Peyer's patch (tissue), 4 donors: ENCODE measurements at places on chromosomes 1 and 21. TPM values are rescaled to one million over a fixed set of nuclear protein-coding genes. Genes with fewer than 3 reads are reported as not detected.

- H3K4me3 ChIP-seq = peak overlapping the region; percentile 77
- no peaks in the 10 kb centered on the region for H3K4me1 ChIP-seq
- no peaks in the 10 kb centered on the region for H3K36me3 ChIP-seq
Observed at GRCh38 chr21:33541105-33541711, 709 bp downstream of the GART start.

- H3K4me3 ChIP-seq = no peak overlapping the region
- no peak for DNase-seq
- peaks cover 15% of the 10 kb centered on the region for H3K4me1 ChIP-seq
- H3K36me3 ChIP-seq = no peaks in the 10 kb centered on the region
- H3K27me3 ChIP-seq = no peaks in the 10 kb centered on the region
Observed at GRCh38 chr1:8023287-8023994, 2.7 kb downstream of the ERRFI1 start.

DNA sequence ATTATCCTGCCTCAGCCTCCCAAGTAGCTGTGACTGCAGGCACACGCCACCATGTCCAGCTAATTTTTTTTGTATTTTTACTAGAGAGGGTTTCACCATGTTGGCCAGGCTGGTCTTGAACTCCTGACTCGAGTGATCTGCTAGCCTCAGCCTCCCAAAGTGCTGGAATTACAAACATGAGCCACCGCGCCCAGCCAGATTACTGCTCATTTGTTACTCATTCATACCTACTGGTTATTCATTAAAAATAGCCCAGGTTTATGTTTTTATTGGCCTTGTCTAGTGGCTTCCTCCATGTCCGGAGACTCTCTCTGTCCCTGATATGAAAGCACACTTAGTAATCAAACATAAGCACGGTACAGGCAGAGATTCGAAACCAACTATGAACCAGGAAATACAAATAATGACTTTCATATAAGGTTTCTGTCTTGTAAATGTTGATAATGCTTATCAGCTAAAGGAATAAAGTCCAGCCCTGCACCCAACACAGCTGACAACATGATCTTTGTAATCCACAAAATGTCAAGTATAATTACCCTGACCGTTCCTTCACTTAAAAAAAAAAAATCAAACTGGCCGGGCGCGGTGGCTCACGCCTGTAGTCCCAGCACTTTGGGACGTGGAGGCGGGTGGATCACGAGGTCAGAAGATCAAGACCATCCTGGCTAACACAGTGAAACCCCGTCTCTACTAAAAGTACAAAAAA, 50.4 kb upstream of the CXADR start:
- peak; percentile 82 for DNase-seq
- no peaks in the 10 kb centered on the region for H3K4me1 ChIP-seq
- no peaks in the 10 kb centered on the region for H3K27me3 ChIP-seq
- no peaks in the 10 kb centered on the region for H3K36me3 ChIP-seq

- no peaks in the 10 kb centered on the region for H3K36me3 ChIP-seq
- no peaks in the 10 kb centered on the region for H3K4me1 ChIP-seq
- H3K27ac ChIP-seq = no peak overlapping the region
- H3K27me3 ChIP-seq = no peaks in the 10 kb centered on the region
Observed at GRCh38 chr1:228725178-228725577, 10.1 kb upstream of the RHOU start.

GRCh38 chr1:8666389-8667167, 150.9 kb downstream of the RERE start:
- H3K4me3 ChIP-seq = no peak overlapping the region
- H3K36me3 ChIP-seq = no peaks in the 10 kb centered on the region
- peaks cover 20% of the 10 kb centered on the region for H3K4me1 ChIP-seq
- H3K27ac ChIP-seq = no peak overlapping the region
- DNase-seq = no peak

- no peaks in the 10 kb centered on the region for H3K27me3 ChIP-seq
- no peak for DNase-seq
- no peaks in the 10 kb centered on the region for H3K36me3 ChIP-seq
- no peaks in the 10 kb centered on the region for H3K4me1 ChIP-seq
- no peak overlapping the region for H3K27ac ChIP-seq
Observed at GRCh38 chr1:71565262-71565661, 484.4 kb upstream of the ZRANB2 start.

AMPD1 gene
- total RNA-seq = 4.4 TPM

DNA sequence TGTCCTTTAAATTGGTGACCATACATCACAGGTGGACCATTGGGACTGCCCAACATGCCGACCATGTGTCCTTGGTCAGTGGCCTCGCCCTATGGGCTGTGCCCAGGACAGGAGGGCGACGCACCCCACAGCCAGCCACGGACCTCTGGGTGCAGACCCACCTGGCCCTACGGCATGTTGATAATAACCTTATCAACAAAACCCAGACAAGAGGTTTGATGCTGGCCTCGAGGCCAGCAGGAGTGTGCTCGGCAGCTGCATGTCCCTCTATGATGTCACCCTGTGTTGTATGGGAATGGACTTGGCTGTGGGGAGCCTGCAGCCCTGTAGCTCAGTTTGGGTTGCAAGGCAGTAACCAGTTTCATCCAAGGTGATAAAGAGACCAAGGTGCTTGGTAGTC, 32.1 kb downstream of the SLC37A1 start:
- no peak overlapping the region for H3K4me3 ChIP-seq
- H3K27me3 ChIP-seq = no peaks in the 10 kb centered on the region
- no peak overlapping the region for H3K27ac ChIP-seq
- DNase-seq = no peak
- no peaks in the 10 kb centered on the region for H3K36me3 ChIP-seq

DNA sequence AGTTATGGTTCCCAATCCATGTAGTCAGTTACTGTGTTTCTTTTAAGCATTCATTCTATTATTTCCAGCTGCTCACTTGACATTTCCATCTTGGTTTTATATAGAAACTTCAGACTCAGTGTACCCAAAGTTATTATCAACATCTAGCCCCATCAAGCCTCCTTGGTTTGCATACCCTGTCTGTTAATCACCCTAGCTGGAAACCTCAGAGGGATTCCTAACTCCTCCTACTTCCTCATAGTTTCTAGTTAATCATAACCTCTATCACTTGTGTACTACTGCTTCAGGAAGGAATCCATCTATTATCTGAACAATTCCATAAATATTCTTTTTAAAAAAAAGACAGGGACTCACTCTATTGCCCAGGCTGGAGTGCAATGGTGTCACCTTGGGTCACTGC, 293.3 kb downstream of the SDCCAG8 start:
- no peak overlapping the region for H3K4me3 ChIP-seq
- DNase-seq = no peak
- no peaks in the 10 kb centered on the region for H3K36me3 ChIP-seq
- no peak overlapping the region for H3K27ac ChIP-seq
- H3K4me1 ChIP-seq = no peaks in the 10 kb centered on the region
